ENCODE measurements at places on chromosomes 12 and 14.

GRCh38 chr12:118356809-118357256 is 15.9 kb downstream of the TAOK3 start:
- DNase-seq, result no peak

DNA sequence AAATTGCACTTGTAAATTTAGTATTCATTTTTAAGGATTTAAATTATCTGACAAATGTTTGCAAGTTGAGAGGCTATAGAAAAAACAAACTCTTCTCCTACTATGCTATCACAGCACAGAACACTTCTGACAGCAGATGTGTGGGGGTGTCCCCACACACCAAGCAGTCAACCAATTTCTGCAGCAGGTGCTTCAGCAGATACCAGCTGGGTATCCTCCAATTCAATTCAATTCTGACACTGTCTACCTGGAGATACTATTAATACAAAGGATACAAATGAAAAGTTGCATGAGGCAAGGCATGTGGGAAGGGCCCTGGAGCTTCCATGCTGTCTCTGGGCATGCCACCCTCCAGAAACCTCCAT is 35.1 kb downstream of the PCNX1 start:
- no peak for DNase-seq

- no peak for DNase-seq
These were observed 12.6 kb upstream of the PTPRR start for GRCh38 chr12:70933133-70933532.

GRCh38 chr12:30138483-30138882 is 354.7 kb upstream of the TMTC1 start:
- DNase-seq, result peak; percentile 96

GRCh38 chr12:131834798-131835615 is 6.8 kb downstream of the MMP17 start:
- DNase-seq, result peak; percentile 59

- no peak for DNase-seq
These were observed 135.7 kb downstream of the PTPRO start for GRCh38 chr12:15458008-15458407.

DNA sequence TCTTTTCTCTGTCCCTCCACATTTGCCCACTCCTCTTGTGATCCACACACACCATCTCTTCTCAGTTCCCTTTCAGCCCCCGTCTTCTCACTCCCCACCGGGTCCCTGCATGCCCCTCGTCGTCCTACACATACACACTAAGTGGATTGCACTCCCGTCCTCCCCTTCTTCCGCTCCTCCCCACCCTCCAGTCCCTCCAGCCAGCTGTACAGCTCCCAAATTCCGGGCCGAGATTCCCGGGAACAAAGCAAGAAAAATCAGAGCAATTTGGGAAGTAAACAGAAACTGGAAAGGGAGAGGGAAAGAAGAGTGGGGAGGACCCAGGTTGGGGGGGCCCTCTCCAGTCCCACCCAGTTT is 282 bp upstream of the IGFBP6 start:
- no peak for DNase-seq

- DNase-seq, result no peak
These were observed 2.2 kb downstream of the CAMKK2 start for GRCh38 chr12:121294151-121294889.

DNA sequence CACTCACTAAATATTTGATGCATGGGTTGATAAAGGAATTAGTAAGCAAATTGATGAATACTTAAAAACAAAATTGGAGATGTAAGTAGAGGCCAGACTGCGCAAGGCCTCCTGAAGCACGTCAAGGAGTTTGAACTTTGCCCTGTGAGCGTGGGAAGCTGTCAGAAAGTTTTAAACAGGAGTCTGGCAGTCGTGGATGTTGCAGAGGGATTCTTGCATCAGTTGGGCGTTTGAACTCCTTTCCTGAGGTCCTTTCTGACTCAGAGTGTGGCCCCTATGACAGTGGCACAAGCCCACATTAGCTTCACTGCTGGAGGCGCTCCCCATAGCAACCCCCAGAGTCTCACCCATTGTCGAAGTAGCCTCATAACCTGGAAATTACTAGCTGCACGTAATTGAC is 17.9 kb upstream of the IL22 start:
- no peak for DNase-seq

DNA sequence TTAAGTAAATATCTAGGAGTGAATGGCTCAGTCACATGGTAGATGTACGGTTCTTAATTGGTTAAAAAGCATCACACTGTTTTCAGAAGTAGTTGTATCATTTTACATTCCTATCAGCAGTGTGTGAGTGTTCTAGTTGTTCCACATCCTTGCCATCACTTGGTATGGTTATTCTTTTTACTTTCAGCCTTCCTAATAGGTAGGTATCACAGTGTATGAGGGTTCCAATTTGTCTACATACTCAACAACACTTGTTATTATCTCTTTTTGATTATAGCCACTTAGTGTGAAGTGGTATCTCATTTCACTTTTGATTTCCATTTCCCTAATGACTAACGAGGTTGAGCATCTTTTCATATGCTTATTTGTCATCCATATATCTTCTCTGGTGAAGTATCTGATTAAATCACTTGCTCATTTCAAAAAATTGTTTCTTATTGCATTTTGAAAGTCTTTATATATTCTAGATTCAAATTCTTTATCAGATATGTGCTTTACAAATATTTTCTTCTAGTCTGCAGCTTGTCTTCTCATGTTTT is 3.5 kb upstream of the SPRYD3 start:
- no peak for DNase-seq

DNA sequence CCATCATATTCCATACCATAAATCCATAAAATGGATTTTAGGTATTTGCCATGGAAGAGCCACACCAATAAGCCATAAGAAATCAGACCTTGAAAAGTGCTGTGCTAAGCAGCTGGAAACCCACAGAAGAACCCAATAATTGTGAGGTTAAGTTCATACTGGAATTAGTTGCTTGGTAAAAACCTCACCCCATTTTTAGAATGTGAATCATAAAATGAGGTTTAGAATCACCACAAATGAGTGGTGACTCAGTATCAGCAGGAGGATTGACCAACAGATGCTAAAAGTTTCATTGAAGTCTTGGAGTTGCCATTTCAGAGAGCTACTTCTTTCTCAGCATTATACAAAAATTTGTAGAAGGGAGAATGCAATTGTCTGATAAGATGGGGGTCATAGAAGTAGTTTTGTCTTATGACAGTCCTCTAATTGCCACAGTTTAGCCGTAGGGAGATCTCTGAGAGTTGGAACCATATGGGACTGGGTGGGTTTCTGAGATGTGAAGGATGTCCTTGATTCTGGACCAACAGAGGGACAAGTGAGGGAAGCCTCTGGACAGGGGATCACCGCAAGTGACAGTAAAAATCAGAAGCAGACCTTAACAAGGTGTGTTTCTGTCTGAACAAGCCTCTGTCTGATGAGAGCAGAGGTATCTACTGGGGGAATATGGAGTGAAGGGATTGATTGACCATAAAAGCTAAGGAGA is 1.4 kb upstream of the STON2 start:
- no peak for DNase-seq

- DNase-seq, result no peak
These were observed 33.5 kb downstream of the KIF26A start for GRCh38 chr14:104171895-104172294.

- DNase-seq, result no peak
These were observed 236.5 kb downstream of the GXYLT1 start for GRCh38 chr12:41908206-41908605.

- DNase-seq, result no peak
These were observed 368.0 kb downstream of the FUT8 start for GRCh38 chr14:65780566-65780965.

DNA sequence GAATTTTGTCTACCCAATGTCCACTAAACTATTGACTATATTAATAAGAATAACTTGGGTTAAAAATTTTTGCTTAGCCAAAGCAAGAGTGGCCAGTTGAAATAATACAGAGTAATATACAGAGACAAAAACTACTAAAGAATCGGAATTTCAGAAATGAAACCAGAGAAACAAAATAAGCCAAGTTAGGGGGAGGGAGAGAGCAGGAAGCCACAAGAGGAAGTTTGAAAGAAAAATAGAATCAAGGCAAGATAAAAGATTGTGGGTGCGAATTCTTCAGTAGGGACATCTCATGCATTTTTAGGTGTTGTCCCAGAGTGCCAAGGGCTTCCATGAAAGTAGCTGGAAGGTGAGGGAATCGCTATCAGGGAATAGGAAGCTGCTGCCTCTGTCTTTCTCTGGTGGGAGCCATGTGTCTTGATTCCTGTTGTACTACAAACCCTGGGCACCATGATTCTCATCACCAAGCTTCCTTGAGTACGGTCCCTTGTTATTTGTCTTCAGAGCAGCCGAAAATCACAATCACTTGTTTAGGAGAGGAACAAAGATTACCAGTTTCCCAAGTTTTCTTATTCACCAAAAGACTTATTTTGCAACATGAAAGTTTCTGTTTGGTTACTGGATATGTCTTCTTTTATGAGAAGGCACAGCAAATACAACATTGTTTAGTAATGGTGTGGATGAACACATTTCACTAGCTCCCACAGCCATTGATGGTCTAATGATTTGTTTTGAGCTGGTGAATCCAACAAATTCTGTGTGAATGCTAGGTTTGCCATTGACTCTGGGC is 16.7 kb downstream of the NEUROD4 start:
- no peak for DNase-seq

- no peak for DNase-seq
These were observed 1.1 kb downstream of the LIN52 start for GRCh38 chr14:74085828-74086227.

GRCh38 chr12:55925371-55925770 is 2.3 kb downstream of the PYM1 start:
- no peak for DNase-seq

- DNase-seq, result no peak
These were observed 22.4 kb downstream of the NFYB start for GRCh38 chr12:104115587-104115975.

DNA sequence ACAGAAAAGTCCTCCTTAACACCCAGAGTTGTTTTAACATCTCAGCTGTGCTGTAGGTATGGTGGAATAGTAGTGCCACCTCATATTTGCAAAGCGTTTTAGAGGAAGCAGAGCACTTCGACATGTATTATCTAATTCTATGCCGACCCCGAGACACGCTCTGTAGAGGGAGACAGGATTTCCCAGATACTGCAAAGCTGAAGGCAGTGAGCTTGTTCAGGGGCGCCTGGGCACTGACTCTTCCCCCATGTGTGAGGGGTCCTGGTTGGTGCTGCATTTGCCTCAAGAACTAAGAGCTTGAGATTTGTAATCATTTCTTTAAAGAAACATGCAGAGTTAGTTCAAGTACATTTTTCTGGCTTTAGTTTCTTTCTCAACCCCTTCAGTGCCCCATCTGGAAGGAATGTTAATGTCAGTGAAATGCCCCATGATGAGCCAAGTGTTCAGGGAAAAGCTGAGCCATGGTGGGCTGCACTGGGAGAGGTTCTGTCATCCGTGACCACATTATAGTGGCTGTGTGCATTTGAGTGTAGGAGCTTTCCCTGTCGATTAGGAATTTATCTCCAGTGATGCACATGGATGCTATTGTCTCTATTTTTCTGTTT is 66.3 kb downstream of the MBIP start:
- DNase-seq, result peak; percentile 61

DNA sequence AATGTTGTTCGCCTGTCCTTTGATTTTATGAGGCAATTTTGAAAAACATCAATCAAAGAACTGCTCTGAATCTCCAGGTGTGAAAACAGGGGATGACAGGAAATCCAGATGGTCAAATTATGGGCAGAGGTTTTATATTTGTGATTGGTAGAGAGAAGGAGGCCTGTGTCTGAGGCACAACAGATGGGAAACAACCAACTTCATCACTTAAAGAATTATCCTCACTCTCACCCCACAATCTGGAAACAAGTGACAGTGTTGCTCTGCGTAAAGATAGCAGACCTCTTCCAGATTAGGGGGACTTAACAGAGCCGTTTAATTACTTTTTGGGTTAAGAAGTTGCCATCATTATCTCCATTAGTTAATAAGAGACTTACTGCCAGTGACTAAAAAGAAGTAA is 64.1 kb upstream of the EGLN3 start:
- DNase-seq, result no peak

DNA sequence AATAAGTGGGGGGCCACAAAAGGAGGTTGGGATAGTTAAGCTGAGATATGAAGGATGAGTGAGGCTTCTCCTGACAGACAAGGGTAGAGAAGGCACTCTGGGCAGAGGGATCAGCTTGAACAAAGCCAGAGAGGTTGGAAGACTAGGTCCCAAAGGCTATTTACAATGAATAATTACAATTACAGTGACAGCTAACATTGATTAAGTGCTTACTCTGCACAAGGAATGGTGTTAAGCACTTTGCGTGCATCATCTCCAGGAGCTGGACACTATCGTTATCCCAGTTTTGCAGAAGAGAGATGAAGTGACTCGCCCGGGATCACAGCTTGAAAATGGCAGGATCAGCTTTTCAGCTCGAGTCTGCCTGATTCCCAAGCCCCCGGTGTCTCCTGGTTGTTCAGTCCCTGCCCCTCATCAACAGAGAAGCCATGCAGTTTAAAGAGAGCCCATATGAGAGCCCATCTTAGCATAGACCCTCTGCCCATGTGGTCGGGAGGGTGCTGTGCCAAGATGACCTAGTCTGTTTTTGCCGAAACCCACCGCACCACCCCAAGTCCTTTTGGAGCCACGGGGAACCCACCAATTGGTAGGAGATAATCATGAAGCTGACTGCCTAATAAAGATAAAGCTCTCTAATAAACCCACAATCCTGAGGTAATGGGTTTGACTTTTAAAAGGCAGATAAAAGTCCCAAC is 89.9 kb upstream of the HSPB8 start:
- no peak for DNase-seq

GRCh38 chr12:69062621-69063237 is 129.8 kb upstream of the CPM start:
- DNase-seq, result no peak

DNA sequence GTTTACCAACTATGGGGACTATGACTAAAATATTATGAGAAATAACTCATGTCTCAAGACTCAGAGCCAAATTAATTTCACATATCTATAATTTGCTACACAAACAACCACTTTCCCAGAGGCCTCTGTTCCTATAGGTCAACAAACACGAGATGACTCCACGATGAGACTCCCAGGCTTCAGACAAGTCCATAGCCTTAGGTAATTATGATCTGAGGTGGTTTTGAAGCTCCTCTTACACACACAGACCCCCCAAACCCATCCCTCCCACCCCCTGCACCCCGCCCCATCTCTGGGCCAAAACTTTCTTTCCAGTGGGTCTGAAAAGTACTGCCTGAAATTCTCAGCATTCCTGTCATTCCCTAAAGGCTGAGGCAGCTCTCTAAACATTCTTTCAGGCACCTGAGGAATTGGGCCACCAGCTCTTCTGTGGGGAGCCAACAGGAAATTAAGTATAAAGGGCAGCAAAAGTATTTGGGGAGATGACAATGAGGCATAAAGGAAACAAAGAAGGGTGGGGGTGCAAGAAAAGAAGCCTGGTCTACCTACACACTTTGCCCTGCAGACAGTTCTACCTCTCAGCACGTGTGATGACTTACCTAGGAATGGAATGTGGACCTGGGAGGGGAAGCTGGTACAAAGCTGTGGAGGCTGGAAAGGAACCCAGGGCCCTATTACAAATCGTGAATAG is 143.6 kb downstream of the PAWR start:
- peak; percentile 98 for DNase-seq

- DNase-seq, result no peak
These were observed 6.9 kb upstream of the TUNAR start for GRCh38 chr14:95869776-95870175.

Measured in islet precursor cell (in vitro differentiated cells).